ENCODE measurements at places on chromosomes 11 and 22.

DNA sequence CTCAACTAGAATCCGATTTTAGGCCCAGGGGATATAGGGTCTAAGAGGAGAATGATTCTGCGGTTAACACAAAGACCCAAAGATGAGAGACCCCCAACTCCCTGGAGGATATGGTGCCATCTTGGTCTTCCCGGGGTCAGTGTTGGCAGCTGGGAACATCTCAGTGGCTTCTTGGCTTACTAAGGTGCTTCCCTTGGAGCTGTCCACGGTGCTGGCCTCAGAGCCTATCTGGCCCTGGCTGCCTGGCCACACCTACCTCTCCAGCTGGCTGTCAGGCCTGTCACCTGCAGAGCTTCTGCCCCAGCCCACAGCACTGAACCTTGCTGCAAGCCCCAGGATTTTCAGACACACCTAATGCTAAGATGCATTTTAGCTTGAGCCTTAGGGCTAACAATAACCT is 70.7 kb upstream of the THY1 start:
- DNase-seq: no peak

- no peak for DNase-seq
These were observed 4.4 kb downstream of the CDON start for GRCh38 chr11:126058105-126058874.

GRCh38 chr11:131235328-131236298 is 134.8 kb upstream of the NTM start:
- no peak for DNase-seq

- no peak for DNase-seq
These were observed 18.7 kb upstream of the GNB1L start for GRCh38 chr22:19873138-19873959.

GRCh38 chr11:10927538-10927937 is 69.7 kb upstream of the ZBED5 start:
- DNase-seq: no peak

- DNase-seq: no peak
These were observed 18.6 kb upstream of the MCHR1 start for GRCh38 chr22:40660730-40661129.

DNA sequence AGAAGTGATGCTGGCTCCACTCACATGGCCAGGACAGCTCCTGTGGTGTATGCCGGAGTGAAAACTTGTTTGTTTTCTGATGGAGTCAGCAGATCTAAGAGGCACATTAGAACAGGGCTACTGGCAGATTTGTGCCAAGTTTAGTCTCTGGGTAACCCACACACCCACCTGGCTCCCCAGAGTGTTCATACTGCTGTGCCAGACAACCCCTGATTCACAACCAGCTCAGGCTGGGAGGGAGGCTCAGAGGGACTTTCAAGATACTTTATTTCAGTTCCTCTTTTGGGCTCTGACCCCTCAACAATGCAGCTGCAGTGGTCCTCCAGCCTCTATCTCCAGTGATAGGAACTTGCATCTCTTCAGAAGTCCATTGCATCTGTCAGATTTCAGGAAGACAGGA is 8.5 kb downstream of the NTM start:
- DNase-seq: no peak

DNA sequence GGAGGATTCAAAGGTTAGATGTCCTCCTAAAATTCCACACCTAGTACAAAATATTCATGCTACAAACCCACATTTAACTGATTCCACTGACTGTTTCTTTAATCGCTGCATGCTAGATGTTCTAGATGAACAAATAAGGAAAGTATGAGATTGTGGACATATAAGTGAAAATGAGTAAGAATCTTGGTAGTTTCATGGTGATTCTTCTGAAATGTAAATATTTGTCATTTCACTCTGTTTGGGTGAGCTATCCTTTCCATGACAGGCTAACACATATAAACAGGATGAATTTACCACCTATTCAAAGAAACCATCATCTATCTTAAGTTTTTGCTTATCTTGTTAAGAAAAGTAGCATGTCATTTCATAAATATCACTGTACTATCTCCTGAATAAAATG is 14.8 kb downstream of the OR5B3 start:
- DNase-seq: no peak

DNA sequence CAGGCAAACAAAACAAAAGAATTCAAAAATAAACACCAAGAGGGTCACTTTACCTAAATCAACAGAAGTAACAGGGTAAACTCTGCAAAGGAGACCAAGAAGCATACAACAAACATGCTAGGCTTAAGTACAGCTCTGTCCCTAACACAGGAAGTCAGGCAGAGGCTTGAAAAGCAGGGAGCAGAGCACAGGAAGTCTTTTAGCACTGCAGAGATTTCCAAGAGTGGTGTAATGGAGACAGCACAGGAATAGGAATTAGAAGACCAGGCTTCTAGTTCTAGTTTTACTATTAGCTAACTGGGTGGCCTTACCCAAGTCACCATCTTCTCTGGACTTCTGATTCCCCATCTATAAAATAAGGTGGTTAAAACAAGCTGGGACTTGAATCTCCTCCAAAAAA is 1.9 kb downstream of the RBFOX2 start:
- DNase-seq: no peak

- DNase-seq: no peak
These were observed 3.2 kb upstream of the PLA2G3 start for GRCh38 chr22:31143537-31143936.

- no peak for DNase-seq
These were observed 1.5 kb downstream of the JAM3 start for GRCh38 chr11:134070342-134070845.

DNA sequence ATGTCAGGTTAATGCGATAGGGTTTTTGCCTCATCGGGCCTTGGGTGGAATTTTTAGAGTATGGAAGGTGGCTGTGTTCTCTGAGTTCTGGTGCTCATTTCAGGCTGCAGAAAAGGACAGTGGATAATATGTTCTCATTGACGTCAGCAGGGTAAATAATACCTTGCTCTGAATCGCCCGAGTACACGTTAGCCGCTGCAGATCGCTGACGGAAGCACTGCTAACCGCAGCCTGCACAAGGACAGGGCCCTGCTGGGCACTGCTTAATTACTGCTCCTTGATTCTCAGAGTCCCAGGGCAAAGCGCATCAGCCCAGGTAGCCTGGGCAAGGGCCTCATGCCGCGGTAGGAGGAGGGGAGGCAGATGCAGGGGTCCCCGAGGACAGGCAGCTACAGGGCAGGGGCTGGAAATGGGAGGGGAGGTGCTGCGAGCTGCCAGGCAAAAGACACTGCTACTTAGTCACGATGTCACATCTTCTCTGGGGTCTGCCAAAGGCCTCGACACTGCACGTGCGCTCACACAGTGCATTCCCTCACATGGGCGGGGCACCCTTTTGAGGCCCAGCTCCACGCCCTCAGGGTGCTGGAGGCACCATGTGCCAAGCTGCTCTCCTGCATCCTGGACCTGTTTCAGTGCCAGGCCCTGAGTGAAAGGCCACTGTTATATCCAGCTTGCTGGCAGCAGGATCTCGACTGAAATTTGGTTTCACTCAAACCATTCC is 35.2 kb downstream of the PPP2R1B start:
- no peak for DNase-seq

DNA sequence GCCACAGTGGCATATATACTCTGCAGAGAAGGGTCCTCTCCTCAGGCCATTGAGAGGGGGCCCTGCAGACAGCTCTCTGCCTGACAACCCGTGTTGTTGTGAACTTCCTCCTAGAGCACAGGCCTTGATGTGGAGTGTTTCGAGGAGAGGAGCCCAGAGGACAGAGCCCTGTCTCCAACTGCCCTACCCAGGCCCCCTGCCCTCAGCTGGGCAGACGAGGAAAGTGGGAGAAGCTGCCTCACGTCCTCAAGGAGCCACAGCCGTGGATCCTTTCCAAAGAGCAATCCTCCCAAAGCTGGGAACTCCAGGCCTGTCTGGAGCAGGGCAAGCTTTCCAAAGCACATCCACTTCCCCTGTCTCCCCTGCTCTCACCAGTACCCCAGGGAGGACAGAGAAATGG is 10.7 kb downstream of the LMO1 start:
- DNase-seq: no peak

DNA sequence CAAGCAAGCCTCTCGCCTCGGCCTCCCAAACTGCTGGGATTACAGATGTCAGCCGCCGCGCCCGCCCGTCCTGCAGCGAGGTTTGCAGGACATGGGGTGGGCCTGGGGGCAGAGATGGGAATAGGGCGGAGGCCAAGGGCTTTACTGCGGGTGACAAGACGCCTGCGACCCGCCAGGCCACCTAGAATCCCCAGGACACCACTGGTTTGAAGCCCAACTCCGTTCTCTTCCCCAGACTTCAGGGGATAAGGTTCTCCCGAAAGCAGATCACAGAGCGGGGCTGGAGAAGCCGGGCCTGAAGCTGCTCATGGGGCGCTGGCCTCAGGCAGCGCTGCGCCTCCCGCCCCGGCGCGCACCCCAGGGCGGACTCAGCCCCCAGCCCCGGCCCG is 354 bp downstream of the POLR2L start:
- no peak for DNase-seq

DNA sequence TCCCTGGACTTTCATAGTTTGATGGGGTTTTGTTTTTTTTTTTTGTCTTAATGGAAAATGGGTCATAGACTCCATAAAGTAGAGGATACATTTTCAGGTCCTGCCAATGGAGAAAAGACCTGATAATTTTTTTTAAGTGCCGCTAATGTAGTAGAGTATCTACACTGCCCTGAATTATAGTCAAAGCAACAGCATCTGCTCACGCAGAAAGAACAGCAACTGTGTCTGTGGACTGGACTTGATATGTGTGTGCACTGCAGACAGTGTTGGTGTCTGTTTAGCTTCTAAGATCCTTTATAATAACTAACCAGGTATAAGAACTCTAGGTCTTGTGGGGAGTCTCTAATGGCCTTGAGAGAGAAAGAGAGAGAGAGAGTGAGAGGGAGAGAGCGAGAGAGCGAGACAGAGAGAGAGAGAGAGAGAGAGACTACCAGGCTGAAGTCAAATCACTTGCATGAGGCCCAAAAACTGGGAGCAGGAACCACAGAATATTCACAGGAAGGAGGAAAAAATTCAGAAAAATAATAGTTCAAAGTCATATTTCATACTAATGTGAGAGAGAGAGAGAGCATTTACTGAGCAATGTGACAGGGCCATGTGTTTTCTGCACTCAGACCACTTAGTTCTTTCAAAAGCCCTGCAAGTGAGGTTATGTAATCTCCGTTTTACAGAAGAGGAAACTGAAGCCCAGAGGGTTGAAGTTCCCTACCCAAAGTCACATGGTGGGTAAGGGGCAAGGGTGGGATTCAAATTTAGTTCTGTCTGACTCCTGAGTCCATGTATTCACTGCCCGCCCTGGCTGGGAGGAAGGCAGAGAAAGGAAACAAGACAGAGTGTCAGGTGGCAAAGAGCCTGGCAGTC is 8.6 kb upstream of the MIAT start:
- DNase-seq: no peak

DNA sequence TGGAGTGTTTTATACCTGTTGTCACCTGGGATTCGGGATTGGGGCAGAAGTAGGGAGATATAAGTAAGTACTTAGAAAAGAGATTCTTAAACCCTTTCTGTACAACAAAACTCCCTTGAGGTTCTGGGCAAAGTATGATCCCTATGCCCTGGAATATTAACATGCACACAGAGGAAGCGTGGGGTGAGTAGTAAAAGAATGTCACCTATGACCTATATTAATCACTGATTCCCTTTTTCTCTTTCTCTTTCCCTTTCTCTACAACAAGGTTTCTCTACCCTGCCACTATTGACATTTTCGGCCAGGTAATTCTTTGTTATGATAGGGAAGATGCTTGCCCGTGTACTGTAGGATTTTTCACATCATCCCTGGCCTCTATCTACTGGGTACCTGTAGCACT is 209.7 kb upstream of the PLET1 start:
- no peak for DNase-seq

DNA sequence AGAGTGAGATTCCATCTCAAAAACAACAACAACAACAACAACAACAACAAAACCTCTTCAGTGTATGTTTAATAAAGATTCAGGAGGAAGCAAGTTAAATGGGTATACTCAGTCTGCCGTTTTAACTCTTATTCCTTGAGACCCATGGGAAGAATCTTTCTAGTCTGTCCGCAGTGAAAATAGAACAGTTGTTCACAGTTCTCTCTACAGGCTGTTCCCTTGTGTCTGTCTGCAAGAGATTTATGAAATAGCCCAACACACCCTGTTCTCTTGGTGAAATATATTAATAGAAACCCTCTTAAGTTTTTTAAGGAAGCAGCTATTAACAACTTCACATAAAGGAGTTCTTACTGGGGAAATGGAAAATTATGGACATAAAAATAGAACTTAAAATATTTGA is 682.2 kb upstream of the RAG2 start:
- DNase-seq: no peak

DNA sequence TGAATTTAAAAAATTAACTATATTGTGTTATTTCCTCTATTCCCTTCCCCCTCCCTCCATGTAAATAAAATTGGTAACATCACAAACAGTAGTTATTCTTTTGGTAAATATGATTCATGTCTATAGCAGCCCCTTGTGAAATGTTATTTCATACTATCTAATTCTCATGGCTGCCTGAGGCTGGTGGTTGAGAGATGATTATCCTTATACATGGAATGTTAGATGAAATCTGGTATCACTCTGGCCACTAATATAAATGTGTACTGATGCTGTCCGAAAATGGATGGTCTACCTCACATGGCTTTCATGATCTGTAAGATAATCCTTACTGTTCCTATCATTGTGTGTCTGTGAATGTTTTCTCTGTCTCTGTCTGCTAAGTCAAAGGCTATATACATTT is 25.0 kb upstream of the EXPH5 start:
- no peak for DNase-seq

DNA sequence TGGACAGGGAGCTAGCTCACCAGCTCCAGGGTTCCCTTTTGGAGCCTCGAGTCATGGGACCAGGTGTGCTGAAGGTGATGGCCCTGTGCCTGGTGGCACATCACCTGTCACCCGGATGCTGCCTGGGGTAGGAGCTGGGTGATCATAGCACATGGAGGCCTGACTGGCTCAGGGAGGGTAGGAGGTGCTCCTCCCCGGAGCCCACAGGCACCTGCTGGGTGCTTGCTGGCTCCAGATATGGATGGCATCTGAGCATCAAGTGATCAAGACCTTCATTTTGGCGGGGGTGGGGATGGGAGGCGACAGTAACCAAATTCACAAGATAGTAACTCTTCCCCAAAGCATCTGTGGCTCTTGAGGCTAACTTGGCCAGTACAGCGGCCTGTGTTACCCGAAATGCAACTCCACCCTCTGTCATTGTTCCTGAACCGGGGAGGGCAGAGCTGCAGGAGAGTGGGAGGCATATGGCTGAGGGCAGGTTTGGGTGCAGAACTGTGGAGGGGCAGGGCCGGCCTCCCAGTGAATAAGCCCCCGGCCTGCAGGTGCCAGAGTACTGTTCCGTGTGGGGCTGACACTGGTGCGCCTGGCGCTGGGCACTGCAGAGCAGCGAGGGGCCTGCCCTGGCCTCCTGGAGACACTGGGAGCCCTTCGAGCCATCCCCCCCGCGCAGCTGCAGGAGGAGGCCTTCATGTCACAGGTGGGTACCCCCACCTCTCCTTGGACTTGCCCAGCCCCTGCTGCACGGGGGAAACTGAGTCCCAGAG is 4.7 kb downstream of the TBC1D10C start:
- no peak for DNase-seq

All from activated gamma-delta T cell (primary cell).